Immature natural killer cell (primary cell): ENCODE measurements at places on chromosomes 5 and 9.
A peak's percentile ranks its signal among the peaks of the same experiment; 100 is the strongest.

DNA sequence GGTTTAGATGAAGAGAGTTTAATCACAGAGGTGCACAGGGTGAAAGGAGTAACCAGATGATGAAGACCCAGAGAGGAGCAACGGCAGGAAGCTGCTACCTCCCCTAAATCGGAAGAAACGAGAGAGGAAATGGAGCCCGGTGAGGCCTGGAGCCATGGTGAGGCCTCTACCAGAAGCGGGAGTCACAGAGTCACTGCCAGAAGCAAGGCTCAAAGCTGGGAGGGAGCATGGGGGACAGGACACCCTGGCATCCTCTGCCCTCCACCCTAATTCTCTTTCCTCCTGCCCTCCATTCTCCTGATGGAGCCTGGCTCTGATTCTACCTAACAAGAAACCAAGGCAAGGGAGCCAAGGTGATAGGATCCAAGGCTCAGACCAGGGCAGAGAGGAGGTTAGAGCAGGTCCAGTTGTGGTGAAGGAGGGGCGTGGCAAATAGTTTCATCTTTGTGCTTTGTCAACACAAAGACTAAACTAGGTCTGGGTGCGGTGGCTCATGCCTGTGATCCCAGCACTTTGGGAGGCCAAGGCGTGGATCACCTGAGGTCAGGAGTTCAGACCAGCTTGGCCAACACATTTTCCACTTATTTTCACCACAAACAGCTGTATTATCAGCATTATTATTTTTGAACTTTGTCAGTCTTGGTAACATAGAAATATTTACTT lies 134.4 kb upstream of the RAI14 start:
- DNase-seq = no peak

GRCh38 chr5:126450346-126450745 lies 27.1 kb downstream of the GRAMD2B start:
- peak; percentile 47 for DNase-seq

GRCh38 chr5:78547731-78548615 lies 100.6 kb downstream of the LHFPL2 start:
- DNase-seq = no peak

DNA sequence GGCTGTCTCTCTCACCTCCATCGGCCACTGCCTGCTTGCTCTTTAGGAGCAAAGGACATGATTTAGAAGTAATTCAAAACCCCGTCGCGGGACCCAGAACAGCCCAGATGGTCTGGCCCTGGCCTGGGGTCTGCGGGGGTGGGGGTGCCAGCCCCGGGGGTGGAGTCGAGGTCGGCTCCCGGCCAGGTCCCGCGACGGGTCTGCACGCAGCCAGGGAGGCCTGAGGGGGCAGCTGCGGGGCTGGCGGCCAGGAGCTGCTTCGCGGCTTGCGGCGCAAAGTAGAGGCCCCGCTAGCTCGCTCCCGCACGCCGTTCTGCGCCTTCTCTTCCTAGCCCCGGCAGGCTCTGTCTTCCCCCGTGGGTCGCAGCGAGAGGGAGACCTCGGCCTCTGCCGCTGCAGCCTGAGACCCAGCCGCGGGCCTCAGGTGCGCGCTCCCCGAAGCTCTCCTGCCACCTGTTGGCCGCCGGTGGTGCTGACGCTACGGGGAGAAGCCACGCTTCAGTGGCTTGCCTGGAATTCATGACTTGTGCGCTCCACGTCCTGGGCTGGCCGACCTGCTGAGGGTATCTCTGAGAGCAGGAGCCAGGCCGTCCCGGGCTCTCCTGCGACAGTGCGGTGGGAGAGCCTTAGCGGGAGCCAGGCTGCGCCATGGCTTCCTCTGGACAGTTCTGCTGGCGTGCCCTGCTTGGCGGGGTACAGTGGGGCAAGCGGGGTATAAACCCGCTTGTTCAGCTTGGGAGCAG lies 157.2 kb upstream of the PITX1 start:
- DNase-seq = peak; percentile 26

DNA sequence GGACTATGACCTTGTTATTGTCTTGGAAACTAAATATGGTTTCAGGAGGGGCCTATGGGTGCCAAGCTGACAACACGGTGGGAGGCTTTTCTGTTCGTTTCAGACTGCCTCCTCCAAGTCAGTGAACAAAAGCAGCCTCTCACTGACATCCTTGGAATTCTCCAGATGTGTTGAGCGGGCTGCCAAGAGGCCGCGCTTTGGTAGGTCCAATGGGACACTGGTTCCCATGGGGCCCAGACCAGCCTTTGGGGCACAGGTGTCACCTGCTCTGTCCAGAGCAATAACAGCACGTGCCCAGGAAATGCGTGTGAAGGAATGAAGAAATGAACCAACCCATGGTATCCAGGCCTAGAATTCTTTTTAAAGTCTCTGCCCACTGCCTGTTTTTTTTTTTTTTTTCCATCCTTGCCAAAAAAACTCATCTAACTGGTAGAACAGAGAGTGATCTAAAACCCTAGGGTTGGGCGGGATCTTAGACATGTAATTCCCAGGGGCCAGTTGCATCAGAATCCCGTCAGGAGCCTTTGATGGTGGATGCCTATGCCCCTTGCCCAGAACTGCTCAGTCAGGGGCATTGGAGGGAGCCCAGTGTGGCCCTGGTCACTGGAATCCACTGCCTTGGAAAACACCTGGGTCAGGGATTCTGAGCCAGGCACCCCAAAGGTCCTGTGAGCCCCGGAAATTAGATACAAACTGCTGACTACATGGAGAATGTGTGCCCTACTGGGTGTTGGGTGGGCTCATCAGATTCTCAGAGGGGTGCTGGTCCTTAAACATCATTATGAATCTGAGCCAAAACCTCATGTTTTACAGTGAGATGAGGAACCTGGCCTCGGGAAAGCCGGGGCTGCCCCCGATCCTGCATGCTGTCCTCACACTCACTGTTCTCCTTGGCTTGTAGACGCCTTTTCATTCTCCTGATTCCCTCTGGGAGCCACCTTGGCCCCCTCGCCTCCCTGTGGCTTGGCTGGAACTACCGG lies 60.1 kb downstream of the GTF3C4 start:
- no peak for DNase-seq

DNA sequence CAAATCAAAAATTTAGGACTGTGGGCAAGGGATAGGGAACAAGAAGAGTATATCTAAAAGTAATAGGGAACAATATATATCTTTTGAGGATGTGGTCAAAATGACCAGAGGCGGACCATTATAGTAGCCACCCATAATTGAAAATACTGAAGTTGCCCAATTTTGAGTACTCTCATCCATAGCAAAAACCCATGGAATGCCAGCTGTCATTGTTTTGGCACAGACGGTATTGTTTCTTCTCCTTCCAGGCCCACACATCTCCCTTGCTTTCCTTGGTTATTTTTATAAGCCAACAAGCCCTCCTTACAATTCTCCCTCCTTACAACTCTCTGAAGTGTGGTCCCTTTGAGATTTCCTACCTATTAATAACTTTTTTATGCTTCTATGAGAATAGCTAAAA lies 50.4 kb upstream of the RGMB start:
- no peak for DNase-seq

- no peak for DNase-seq
Measured at GRCh38 chr5:30051976-30052375, 1141.5 kb upstream of the CDH6 start.

DNA sequence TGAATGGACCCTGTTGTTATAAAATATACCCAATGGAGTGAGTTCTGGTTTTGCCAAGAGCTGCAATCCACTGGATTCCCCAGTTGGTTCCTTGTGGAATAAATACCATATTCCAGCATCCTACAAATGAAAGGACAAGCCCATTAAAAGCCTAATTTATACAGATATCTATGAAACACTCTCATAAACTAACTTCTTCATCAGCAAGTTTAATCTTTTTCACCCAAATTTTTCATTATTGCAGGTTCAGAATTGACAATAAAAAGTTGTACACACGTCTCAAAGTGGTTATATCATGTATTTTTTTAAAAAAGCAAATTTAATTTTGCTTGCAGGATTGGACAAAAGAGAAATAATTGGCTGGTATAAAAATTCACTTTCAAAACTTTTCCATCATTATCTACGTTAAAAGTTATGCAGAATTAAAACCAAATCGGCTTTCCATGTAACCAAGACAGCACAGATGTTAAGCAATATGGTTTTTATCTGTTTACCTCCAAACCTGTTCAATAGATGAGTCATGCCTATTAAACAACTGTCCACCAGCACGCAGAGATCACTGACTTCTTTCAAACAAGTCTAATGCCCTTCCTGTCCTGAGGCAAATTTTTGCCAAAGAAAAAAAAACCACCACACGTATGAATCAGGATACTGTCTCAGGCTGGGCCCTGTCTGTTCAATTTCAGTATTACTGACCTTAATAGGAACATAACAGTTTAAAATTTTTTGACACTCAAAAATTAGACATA lies 42.5 kb downstream of the CEMIP2 start:
- no peak for DNase-seq

DNA sequence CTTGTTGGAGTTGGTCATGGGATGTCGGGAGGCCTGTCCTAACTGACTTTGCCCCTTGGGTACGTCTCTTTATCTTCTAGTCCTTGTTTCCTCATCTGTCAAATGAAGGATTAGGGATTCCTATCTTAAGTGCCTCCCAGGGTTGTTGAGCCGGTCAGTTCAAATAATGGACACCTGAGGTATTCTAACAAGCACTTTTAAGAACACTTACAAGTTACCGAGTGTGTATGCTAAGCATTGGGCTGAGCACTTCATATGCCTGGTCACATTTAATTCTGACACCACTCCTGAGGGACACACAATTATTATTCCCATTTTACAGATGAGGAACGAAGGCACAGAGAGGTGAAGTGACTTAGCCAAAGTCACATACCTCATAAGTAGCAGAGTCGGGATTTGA lies 37.1 kb downstream of the CAMK2A start:
- DNase-seq = no peak

DNA sequence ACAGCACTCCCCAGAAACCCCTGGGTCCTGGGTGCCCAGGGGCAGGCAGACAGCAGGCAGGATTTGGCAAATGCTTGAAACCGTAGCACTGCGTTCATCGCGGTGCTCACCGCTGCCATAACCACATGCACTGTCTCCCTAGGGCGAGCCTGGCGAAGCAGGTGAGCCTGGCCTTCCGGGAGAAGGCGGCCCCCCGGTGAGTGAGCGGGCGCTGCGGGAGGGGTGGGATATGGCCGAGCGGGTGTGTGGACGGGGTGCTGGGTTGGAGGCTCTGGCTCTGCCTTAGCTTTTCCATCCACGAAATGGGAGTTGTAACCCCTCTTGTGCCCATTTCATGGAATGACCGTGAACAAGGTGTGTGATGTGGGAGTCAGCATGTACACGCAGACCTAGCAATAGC lies 66.8 kb upstream of the FCN2 start:
- no peak for DNase-seq

- DNase-seq = no peak
Measured at GRCh38 chr5:91219091-91219802, 163.9 kb downstream of the ARRDC3 start.

- DNase-seq = no peak
Measured at GRCh38 chr5:150166650-150167511, at the start of gene CDX1. TSS of gene CDX1 (plus strand) at chr5:150166778. CDS start at chr5:150166877, 99 bp downstream.

GRCh38 chr5:135457424-135458071 lies 5.4 kb upstream of the TIFAB start:
- peak; percentile 24 for DNase-seq

GRCh38 chr9:72596451-72597180 lies 75.2 kb downstream of the TMC1 start:
- DNase-seq = peak; percentile 9

- no peak for DNase-seq
Measured at GRCh38 chr9:85224729-85225128, 517.0 kb downstream of the AGTPBP1 start.

GRCh38 chr5:172002840-172003512 lies 3.5 kb downstream of the FBXW11 start:
- DNase-seq = no peak

DNA sequence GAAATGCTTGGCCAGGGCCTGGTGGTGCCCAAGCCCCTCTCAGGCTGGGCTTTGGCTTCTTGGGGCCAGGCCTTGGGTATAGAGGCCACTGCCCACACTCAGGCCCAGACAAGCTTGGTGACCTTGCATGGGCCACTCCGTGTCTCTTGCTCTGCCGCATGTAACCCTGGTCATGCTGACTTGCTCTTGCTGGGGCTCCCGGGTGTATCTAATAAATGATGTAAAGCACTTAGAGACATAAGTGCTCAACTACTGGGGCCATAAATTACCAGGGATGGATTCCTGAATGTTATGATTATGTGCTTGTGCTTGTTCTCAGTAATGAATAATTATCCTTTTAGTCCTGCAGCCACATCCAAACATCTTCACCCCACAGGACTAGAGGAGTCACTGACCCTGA lies 54.0 kb downstream of the C5orf15 start:
- DNase-seq = no peak
